ENCODE measurements at places on chromosomes 2 and 18.

DNA sequence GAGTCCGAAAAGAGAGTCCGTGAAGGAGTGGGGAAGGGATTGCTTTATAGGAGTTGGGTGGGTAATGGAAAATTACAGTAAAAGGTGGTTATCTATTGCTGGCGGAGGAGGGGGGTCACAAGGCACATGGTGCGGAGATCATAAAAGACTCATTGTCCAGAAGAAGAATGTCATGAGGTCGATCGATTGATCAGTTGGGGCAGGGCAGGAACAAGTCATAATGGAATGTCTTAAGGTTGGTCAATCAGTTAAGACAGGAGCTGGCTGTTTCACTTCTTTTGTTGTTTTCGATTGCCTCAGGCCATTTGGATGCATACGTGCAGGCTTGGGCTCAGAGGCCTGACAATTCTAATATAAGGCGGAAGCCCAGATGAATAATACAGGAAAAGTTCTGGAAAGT lies 473.0 kb upstream of the TNP1 start:
- H3K27ac ChIP-seq: no peak overlapping the region
- peaks cover 11% of the 10 kb centered on the region for H3K4me1 ChIP-seq
- no peak overlapping the region for H3K4me3 ChIP-seq
- no peaks in the 10 kb centered on the region for H3K27me3 ChIP-seq
- no peak for DNase-seq

DNA sequence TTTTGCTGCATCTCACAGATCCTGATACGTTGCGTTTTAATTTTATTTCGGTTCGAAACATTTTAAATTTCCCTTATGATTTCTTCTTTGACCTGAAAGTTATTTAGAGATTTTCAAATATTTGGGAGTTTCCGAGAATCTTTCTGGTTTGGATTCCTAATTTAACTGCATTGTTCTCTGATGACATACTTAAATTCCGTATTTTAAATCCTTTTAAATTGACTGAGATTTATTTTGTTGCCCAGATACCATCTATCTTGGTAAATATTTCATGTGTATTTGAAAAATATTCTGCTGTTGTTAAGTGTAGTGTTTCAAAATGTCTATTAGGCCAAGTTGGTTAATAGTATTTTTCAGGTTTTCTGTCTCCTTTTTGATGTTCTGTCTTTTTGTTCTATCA lies 37.7 kb downstream of the MROH2A start:
- H3K36me3 ChIP-seq: no peaks in the 10 kb centered on the region
- peaks cover 4% of the 10 kb centered on the region for H3K27me3 ChIP-seq
- H3K4me3 ChIP-seq: no peak overlapping the region
- H3K27ac ChIP-seq: no peak overlapping the region
- no peaks in the 10 kb centered on the region for H3K4me1 ChIP-seq
- no peak for DNase-seq

DNA sequence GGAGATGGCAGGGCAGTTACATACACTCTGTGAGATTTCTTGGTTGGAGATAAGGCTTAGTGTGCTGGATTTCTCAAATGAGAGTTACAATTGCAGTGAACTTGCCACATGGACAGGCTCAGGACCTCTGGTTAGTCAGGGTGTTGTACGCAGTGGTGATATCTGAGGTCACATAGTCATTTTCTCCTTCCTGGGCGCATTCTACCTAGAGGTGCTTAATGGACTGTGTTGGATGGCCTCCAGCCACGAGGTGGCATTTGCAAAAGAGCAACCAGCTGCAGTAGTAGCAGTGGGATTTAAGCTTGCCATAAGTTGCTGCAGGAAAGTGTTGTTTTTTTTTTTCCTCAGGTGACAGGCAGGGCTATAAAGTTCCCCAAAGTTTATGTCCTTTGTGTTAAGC lies 173.8 kb upstream of the TMEM200C start:
- no peak overlapping the region for H3K27ac ChIP-seq
- H3K36me3 ChIP-seq: no peaks in the 10 kb centered on the region
- H3K4me1 ChIP-seq: no peaks in the 10 kb centered on the region
- DNase-seq: no peak

DNA sequence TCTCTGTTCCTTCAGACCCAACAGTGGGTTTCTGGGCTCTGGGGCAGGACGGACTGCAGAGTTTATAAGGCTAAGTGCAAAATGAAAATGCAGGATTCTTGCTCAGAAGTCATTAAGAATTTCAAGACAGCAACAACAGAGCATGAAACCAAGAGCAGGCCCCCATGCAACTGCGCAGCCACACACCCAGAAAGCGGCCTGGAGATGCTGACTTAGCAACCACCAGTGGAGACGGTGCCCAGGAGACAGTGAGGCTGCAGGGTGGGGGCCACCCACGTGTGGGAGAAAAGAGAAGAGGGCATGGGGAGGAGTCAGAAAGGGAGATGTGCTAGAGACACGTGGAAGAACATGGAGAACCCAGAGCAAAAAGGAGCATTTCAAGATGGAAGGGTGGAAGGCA lies 66.5 kb downstream of the GALNT14 start:
- H3K36me3 ChIP-seq: no peaks in the 10 kb centered on the region
- no peak overlapping the region for H3K4me3 ChIP-seq
- no peak for DNase-seq
- no peaks in the 10 kb centered on the region for H3K4me1 ChIP-seq

DNA sequence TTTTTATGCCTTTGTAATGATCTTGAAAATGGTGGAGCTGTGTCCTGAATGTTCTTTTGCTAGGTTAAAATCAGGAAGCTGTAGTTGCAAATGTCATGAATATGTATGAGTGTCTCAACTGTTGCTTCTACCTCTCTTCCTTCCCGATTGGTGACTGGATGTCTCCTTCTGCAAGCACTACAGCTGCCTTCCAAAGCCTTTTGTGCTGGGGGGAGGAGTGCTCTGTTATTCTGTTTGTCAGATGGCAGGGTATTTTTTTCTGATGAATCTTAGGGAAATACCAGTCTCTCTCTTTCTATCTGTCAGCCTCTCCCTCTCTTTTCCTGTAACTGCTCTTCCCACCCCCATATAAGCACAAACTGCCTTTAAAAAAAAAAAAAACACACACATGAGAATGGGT lies 1396.3 kb upstream of the CELF4 start:
- DNase-seq: no peak
- H3K36me3 ChIP-seq: no peaks in the 10 kb centered on the region
- H3K27me3 ChIP-seq: no peaks in the 10 kb centered on the region

GRCh38 chr2:30756971-30757370 lies 50.3 kb downstream of the CAPN13 start:
- no peak overlapping the region for H3K4me3 ChIP-seq
- DNase-seq: no peak
- no peaks in the 10 kb centered on the region for H3K27me3 ChIP-seq
- H3K4me1 ChIP-seq: no peaks in the 10 kb centered on the region
- H3K27ac ChIP-seq: no peak overlapping the region

DNA sequence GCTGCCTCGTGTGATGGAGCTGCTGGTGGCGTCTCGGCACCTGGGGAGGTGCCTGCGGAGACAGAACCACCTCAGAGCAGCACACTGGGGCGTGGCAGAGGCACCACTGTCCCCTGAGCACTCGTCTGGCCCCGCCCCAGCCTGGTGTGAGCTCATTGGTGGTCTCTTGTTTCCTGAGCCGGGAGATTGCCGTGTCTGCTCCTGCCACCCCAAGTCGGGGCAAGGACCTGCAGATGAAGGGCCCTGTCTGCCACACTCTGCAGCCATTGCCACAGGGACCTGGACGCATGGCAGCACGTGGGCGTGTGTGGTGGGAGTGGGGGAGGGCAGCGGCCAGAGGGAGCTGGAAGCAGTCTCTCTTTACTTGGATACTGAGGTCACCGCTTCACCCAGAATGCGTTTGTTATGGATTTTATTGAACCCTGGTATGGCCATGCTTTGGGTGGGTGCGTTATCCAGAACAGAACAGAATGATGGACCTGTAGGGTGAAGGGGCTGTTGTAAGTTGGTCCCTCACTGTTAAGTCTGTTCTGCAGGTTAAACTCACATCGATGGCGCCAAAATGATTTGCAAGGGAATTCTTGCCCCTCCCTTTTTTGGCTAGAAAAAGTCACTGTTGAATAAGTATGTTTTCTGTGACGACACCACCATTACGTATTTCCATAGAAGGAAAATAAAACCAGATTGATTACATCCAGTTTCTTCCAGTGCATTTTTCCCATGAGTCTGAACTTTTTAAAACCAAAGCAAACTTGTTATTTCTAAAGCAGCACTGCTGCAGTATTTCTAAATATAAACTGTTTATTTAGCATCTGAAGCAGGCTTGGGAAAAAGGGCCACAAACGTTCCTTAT lies 92.0 kb downstream of the USP40 start:
- peaks cover 56% of the 10 kb centered on the region for H3K36me3 ChIP-seq
- H3K27ac ChIP-seq: no peak overlapping the region
- no peaks in the 10 kb centered on the region for H3K27me3 ChIP-seq
- H3K4me3 ChIP-seq: no peak overlapping the region

DNA sequence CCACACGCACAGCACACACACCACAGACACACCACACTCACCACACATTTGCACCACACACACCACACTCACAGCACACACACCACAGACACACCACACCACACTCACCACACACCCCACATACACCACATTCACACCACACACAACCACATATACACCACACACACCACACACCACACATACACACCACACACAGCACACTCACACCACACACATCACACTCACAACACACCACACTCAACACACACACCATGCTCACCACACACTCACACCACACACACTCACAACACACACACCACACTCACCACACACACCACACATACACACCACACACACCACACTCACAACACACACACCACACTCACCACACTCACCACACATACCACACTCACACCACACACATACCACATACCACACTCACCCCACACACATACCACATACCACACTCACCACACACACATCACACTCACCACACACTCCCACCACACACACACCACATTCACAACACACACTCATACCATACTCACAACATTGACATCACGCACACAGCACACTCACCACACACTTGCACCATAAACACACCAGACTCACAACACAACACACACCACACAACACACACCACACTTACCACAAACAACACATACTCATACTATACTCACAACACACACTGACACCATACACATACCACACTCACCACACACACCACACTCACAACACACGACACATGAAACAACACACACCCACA lies 60.0 kb downstream of the SDC1 start:
- no peaks in the 10 kb centered on the region for H3K36me3 ChIP-seq
- peaks cover under 1% of the 10 kb centered on the region for H3K4me1 ChIP-seq
- no peak for DNase-seq
- no peaks in the 10 kb centered on the region for H3K27me3 ChIP-seq
- H3K4me3 ChIP-seq: no peak overlapping the region

DNA sequence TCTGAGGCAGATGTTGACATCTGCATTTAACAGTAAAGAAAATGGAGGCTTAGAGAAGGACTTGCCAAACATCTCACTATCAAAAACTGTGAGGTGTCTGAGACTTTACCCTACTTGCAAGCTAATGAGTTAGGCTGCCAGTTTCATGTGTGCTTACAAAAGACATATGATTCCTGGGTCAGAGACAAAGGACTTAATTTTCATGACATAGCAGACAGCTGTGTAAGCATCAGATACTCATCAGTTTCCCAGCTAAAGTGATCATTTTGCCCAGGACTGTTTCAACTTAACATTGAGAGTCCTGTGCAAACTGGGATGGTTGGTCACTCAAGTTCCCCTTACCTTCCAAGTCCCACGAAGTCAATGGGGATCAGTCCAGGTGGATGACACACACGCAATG lies 18.9 kb upstream of the DAPL1 start:
- DNase-seq: no peak
- H3K4me3 ChIP-seq: no peak overlapping the region
- no peaks in the 10 kb centered on the region for H3K36me3 ChIP-seq
- no peaks in the 10 kb centered on the region for H3K4me1 ChIP-seq

DNA sequence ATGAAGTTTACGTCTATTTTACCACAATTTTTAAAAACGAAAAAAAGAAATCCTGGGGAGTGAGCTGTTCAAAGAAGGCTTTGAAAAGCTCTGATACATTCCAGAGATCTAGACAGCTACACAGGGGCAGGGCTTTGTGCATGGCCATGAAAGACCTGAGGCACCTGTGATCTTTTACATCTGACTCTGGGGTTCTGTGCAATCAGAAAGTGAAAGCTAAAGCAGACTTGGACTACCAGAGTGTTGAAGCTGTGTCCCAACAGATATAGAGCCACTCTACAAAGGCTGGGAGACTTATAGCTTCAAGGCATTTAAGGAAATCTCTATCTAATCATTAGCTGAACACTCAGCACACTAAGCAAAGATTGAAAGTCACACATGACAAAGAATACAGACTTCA lies 34.1 kb downstream of the PARD6G start:
- H3K4me3 ChIP-seq: no peak overlapping the region
- H3K4me1 ChIP-seq: no peaks in the 10 kb centered on the region
- DNase-seq: no peak
- no peaks in the 10 kb centered on the region for H3K36me3 ChIP-seq
- H3K27me3 ChIP-seq: no peaks in the 10 kb centered on the region

DNA sequence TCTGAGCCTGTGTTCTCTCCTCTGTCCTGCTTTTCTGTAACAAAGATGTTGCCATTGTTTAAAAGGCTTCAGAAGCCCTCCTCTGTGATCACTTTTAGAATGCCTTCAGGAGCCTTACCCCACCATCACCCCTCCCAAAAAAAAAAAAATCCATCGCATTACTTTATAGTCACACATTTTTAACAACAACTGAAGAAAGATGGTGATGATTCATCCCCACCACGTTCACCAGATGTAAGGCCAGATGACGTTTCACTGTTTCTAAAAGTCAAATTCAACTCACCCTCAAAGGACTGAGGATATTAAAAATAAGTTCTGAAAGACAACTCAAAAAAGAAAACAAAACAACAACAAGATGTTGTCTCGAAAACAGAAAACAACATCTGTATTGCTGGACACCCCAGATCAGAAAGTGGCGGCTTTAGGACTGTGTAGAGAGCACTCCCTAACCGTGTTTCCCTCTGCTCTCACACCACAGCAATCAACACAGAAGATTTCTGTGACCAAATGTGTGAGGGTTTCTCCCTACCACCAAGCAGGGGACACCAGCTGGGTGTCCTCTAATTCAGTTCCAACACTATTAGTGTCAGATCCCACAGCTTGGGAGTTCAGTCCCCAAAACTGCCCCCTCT lies 61.9 kb upstream of the CREB1 start:
- no peak overlapping the region for H3K4me3 ChIP-seq
- H3K4me1 ChIP-seq: peaks cover 6% of the 10 kb centered on the region
- no peak for DNase-seq
- H3K27me3 ChIP-seq: no peaks in the 10 kb centered on the region
- no peaks in the 10 kb centered on the region for H3K36me3 ChIP-seq

GRCh38 chr2:83516503-83516902 lies 942.6 kb downstream of the SUCLG1 start:
- no peak overlapping the region for H3K4me3 ChIP-seq
- DNase-seq: no peak
- H3K36me3 ChIP-seq: no peaks in the 10 kb centered on the region
- H3K27ac ChIP-seq: no peak overlapping the region
- H3K27me3 ChIP-seq: no peaks in the 10 kb centered on the region

GRCh38 chr2:168816369-168816768 lies 13.9 kb downstream of the NOSTRIN start:
- H3K27me3 ChIP-seq: no peaks in the 10 kb centered on the region
- no peaks in the 10 kb centered on the region for H3K36me3 ChIP-seq
- H3K4me3 ChIP-seq: no peak overlapping the region
- H3K27ac ChIP-seq: no peak overlapping the region
